ENCODE measurements at places on chromosomes 5 and 9.
A peak's percentile ranks its signal among the peaks of the same experiment; 100 is the strongest.

GRCh38 chr5:87210743-87211142, 56.9 kb upstream of the RASA1 start:
- no peak for DNase-seq

DNA sequence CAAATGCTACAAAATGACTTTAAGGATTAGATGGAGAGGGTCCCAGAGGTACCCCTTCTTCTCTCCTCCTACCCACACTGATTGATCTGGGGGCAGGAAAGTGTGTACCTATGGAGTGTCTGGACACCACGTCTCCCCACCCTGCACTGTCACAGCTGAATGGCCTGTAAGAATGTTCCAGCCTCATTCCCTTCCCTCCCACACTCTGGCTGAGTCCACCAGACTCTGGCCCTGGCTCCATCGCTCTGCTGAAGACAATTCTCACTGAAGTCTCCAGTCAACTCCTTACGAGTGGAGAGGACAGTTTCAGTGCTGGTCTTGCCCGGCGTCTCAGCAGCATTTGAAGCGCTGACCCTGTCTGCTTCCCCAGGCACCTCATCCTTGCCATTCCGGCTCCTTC, 105.8 kb downstream of the TTLL11 start:
- DNase-seq, result no peak

GRCh38 chr9:37437621-37438020, 15.1 kb downstream of the GRHPR start:
- DNase-seq, result no peak

DNA sequence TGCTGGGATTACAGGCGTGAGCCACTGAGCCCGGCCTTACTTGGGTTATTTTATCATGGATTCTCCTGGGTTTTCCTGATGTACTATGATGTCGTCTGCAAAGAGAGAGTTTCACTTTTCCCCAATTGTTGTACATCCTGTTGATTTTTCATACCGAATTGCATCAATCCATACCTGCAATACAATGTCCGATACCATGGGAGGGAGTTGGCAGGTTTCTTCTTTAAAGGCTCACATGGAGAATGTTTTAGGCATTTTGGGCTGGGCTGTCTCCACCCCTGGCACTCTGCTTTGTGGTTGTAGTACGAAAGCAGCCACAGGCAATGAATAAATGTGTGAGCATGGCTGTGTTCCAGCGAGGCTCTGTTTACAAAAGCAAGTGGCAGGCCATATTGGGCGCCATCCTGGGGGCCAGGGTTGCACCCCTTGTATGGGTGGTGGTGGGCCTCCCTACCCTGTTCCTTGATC, 35.1 kb upstream of the EXOC3 start:
- DNase-seq, result no peak

DNA sequence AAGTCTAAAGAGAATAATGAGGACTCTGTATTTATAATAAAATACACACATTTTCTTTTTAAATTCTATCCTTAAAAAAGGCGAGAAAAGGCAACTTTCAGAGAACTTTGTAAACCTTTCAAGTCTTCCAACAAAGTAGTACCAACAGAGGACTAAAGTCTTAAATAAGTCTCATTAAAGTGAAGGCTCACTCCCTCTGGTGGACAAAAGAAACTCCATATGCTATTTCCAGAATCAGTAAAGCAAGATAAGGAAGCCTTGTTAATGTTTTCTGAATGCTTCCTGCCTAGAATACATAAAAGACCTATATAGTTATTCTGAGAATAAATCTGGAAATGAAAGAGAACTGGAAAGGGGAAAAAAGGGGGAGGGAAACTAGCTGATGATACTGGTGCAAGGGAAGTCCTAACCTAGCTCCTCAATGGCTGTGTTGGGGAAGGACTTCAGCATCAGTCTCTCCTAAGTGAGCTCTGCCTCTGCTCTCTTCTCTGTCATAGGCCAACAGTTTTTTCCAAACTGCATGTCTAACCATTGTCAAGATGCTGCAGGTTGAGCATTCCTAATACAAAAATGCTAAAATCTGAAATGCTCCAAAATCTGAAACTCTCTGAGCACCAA, 7.2 kb downstream of the HMGCS1 start:
- DNase-seq, result no peak

- peak; percentile 31 for DNase-seq
These were observed 7.7 kb downstream of the ADGRD2 start for GRCh38 chr9:124457887-124458431.

DNA sequence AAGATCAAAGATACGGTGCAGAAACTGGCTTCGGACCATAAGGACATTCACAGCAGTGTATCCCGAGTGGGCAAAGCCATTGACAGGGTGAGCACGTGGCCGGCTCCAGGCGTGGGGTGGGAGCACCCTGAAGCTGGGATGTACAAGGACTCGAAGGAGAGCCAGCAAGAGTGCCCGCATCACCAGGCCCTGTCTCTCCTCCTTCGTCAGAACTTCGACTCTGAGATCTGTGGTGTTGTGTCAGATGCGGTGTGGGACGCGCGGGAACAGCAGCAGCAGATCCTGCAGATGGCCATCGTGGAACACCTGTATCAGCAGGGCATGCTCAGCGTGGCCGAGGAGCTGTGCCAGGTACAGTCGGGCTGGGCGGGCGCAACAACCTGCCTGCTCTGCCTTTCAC, 11.0 kb downstream of the NHP2 start:
- no peak for DNase-seq

DNA sequence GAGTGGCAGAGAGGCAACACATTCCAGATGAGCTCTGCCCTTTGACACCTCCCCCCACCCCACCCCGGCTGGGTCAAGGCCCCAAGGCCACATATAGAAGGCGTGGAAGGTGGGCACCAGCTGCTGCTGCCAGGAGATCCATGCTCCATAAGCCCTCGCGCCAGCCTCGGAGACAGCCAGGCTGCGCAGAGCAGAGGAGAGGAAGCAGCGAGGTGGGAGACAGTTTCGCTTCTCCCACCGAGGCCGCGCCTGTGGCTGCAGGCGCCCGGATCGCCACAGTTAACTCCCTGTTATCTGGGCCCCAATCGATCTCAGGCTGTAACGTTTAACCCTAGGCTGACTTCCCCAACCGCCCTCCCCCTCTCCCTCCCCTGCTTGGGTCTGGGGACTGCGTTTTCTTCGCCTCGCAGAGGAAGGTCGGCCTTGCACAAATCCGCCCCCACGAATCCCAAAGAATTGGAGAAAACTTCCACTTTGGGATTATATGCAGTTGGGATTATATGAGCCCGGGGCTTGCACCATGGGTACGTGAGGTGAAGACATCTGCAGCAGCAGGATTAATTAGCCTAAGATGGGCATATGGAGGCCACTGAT, 1.1 kb upstream of the CXXC5 start:
- peak; percentile 14 for DNase-seq

DNA sequence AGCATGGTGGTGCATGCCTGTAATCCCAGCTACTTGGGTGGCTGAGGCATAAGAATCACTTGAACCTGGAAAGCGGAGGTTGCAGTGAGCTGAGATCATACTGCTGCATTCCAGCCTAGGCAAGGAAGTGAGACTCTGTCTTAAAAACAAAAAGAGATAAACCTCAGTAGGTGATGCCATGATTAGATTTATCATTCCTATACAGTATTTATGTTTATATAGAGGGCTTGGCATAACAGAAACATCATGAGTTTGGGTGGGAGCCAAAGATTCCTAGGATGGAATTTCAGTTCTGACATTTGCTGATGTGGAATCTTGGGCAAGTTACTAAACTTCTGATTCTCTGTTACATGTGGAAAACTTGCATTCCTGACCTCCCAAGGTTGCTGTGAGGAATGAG, 22.3 kb downstream of the RFK start:
- no peak for DNase-seq

- DNase-seq, result peak; percentile 20
These were observed 1467.1 kb downstream of the FOXD4L5 start for GRCh38 chr9:63817622-63818518.

DNA sequence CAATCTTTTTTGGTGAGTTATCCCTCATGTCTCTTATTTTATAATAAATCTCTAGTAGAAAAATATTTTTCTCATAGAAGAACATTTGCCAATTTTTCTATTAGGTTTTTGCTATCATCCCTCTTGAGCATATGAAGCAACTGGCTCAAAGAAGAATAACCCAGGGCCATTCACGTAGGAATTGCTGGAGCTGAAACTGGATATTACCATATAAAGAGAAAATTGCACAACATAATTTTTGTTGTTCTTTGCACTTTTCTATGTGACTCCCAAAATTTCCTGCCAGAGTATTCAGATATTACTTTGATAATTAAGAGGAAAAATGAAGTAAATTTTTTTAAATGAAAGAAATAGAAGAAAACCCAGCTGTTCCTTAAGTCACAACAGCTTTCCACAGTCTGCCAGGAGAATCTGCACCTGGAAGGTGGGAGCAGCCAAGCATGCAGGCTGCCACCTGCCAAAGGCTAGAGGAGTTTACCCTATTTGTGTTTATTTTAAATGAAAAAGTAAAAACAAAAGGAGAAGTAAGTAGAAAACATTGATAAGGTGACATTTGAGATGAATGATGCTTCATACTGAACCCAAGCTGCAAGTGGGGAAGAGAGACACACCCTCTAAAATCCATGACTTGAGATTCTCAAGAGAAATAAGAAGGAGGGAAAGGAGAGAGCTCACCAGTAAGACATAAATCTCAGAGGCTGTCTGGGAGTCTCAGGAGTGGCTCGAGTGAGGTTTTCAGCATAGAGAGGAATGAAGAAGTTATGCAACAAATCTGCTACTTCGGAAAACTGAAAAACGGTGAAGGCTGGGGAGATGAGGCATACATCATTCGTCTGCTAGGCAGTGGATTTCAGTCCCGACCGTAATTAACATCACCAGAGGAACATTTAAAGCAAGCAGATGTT, 31.5 kb upstream of the FREM1 start:
- DNase-seq, result no peak

DNA sequence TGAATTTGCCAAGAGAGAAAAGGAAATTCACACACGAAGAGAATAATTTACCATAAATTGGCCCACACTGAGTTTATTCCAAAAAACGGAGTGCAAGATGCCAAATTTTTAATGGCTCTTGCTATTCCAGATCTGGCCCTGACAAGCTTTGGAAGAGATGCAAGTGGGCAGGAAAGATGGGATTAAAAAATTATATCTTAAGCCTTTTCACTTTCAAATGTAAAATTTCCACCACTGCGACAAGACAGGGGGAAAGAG, 352.4 kb downstream of the GLIS3 start:
- DNase-seq, result no peak

DNA sequence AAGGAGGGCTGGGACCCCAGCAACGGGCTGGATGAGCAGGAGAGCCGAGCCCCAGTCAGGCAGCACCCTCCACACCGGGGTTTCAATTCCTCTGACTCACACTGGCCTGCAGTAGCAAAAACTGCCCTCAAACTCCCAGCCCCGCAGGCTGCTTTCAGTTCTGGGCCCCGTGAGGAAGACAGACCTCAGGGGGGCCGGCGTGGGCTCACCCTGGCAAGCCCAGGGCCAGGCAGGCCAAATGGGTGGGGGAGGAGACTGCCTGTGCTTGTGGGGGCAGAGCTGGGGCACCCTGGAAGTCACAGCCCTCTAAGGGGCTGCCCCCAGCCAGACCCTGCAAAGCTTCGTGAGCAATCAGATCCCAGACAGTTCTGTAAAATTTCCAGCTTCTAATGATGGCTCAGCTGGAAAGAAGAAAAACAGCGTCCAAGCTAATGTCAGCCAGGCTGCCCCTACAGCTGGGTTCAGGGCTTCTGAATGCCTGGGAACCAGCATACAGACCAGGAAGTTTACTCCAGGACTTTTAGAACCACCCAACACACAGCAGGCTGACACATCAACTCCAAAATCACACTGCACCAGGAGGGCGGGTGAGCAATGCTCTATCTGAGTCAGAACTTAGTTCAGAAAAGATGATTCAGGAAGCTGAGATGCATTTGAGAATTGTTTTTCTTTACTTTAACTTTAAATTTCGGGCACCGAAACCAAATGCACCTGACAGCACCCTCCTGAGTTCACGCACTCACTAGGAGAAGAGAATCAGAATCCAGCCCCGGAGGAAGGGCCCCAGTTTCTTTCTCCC, 34.7 kb downstream of the LPCAT1 start:
- DNase-seq, result peak; percentile 94

GRCh38 chr5:516338-516925, 7.8 kb downstream of the SLC9A3 start:
- no peak for DNase-seq

DNA sequence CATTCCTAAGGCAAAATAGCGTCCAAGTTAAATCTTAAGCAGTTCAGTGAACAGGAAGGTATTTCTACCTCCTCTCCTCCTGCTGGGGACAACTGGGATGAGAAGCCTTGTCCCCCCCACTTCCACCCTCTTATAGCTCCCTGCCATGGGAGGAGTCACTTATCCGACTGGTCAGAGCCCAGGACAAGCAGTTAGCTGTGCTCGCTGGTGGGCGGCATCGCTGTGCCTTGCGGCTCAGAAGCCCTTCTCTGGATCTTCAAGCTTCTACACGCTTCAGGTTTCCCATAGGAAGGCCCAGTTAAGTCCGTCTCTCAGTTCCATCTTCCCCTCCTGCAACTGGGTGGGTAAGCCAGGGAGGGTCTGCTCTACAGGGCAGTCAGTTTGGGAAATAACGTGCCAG, 77.2 kb downstream of the PAX5 start:
- no peak for DNase-seq

DNA sequence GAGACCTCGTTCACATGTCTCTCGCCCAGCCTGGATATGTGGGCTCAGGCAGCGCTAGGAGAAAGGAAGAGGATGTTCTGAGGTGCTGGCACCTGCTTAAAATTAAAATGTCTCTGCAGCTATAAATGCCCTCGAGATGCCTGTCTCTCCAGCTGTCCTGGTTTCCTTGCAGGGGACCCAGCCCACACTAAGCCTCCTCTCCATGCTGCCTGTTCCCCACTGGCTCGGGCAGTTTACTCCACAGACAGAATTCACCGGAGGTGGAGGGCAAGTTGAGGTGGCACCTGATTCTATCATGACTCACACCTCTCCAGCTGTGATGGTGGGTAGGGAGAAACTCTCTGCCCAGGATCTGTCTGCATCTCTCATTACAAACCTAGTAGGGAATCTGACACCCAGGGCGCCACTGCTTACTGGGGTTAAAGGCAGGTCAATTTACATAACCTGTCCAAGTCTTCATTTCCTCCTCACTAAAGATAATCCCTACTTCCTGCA, 420.9 kb downstream of the SPOCK1 start:
- no peak for DNase-seq

DNA sequence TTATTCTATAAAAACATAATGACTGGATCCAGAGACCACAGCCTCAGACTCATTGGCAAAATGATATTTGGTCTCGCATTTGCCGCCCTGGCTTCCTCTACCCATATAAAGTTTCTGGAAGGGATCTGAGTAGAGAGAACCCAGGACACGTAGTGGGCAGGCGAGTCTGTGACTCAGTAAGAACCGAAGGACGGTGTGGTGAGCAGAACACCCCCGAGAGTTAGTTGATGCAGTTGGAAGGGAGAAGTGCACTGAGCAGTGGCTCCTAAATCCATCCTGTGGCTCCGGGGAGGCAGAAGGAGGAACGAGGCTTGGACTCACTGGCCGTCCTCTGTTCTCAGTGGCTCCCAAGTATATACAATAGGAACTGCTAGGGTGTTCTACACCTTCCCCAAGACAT, 11.5 kb downstream of the SPRY4 start:
- DNase-seq, result no peak

Measured in 8988T (cell line).